GM20000 (cell line): ENCODE measurements at places on chromosomes 1 and 21.

DNA sequence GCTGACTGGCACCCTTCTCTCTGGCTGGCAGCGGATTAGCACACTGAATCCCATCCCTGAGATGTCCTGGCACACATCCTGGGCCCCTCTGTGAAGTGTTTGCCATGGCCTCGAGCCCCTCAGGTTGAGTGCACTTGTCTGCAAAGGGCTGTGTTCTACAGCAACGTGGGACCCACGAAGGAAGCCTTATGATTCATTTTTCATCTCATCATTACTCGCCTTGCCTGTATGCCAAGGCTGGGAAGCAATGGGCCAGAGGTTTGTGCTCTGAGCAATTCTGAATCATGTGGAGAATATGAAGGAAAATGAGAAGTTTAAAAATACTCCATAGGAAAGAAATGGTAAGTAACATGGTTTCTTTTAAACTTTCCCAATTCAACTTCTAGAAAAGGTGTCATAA, 124.8 kb upstream of the LMO4 start:
- no peak for DNase-seq

DNA sequence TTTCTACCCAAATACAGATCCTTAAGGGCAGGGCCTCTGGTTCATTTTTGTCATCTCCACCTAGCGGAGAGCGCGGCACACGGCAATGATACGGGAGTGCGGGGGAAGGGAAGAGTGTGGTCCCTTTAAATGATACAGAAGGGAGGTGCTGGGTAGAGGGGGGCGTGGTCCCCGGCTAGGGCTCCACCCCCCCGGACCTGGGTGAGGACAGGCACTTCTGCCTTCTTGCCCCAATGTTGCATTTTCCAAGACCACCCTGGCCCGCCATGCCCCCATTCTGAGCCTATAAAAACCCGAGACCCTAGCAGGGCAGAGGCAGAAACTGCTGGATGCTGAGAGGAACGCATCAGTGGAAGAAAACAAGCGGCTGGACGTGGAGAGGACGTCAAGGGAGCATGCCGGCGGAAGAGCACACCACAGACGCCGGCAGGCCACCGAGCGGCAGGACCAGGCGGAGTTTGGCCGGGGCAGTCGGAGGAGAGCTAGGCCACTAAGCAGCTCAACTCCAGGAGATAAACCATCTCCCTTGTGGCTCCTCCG, 30.0 kb downstream of the LRRC3 start:
- DNase-seq = no peak

- DNase-seq = peak; percentile 16
Observed at GRCh38 chr1:181643631-181644030, 160.3 kb downstream of the CACNA1E start.

GRCh38 chr1:226479474-226479873, 69.1 kb upstream of the STUM start:
- DNase-seq = no peak

DNA sequence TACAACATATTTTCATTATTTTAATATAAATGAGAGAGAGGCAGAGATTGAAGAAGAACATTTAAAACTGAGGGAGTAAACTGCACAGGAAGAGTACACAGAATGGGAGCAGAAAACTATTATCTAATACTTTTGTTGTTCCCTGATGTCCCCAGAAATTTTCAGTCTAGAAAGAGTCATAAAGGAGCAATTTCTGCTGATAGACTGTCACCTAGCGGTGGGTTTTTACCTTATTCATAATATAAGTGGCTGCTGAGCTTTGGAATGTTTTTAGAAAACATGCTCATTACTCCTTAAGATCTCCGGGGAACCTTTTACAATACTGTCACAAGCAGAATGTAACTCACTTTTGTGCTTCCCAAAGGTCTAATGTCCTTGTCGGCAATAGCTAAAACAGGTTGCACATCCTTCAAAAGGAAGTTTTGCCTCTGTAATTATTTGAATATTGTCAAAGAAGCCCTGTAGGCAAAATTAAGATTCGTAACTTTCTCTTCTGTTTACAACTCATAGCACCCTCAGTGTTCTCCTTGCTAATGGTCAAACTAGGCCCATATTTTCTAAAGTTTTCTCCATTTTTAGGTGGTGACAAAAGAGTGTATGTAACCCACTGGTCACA, 4.9 kb upstream of the NPL start:
- peak; percentile 48 for DNase-seq

GRCh38 chr1:92797297-92797696, 12.4 kb upstream of the EVI5 start:
- DNase-seq = no peak

DNA sequence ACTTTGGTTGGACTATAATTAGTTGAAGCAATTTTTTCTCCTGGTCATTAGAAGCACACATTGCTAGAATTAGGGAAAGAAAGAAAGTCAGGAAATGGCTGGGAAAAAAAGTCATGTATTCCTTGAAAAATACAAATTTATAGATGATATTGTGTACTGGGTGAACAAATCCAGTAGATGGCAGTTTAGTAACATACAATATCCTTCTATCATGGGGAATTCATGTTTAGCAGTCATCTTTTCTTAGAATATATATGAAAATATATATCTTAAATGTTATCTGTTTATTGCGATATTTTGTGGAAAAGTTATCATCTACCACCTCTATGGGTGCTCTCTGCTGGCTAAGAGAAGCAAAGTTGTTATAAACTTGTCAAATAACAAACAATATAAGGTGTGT, 13.1 kb upstream of the ZRANB2 start:
- DNase-seq = no peak
